ENCODE measurements at places on chromosomes 11 and 22.

GRCh38 chr22:35915477-35916013, 113.1 kb downstream of the RBFOX2 start:
- peak overlapping the region; percentile 22 for H3K4me3 ChIP-seq
- no peaks in the 10 kb centered on the region for H3K36me3 ChIP-seq
- DNase-seq, result no peak
- peak overlapping the region; percentile 66 for H3K27ac ChIP-seq
- peaks cover 3% of the 10 kb centered on the region for H3K4me1 ChIP-seq

DNA sequence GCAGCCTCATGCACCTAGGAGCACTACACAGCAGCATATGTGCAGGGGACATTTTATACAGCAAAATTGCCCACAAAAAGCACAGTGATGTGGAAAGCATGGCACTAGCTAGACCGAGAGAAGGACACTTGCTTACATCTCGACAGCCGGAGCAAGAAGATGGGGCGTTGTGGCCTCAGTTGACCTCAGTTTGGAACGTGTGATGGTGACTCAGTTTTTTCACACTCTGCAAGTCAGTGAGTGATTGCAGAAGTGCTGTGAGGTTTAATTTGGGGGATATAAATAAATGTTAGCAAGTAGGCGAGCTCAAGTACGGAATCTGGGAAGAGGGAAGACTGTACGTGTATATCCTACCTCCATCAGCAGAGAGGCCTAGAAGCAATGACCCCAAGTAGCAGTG, 23.3 kb downstream of the LRP5 start:
- no peak for DNase-seq
- H3K4me3 ChIP-seq, result no peak overlapping the region
- no peak overlapping the region for H3K27ac ChIP-seq
- H3K36me3 ChIP-seq, result no peaks in the 10 kb centered on the region

DNA sequence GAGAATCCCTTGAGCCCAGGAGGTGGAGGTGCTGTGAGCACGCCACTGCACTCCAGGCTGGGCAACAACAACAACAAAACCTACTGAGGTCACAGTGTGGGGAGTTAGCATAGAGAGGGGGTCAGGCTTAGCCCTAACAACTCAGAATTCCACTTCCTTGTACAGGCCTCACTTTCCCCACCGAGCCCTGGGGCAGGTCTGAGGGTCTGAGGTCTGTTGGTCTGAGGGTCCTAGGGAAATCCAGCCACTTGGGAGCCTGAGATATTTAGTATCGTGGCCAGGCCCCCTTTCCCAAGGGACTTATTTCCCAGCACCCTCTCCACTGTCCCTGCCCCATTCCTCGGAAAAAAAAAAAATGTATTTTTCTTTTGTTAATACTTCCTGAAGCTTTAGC, 34.8 kb upstream of the HORMAD2 start:
- H3K4me1 ChIP-seq, result peaks cover 6% of the 10 kb centered on the region
- H3K36me3 ChIP-seq, result no peaks in the 10 kb centered on the region
- no peaks in the 10 kb centered on the region for H3K27me3 ChIP-seq
- no peak overlapping the region for H3K27ac ChIP-seq
- no peak for DNase-seq

DNA sequence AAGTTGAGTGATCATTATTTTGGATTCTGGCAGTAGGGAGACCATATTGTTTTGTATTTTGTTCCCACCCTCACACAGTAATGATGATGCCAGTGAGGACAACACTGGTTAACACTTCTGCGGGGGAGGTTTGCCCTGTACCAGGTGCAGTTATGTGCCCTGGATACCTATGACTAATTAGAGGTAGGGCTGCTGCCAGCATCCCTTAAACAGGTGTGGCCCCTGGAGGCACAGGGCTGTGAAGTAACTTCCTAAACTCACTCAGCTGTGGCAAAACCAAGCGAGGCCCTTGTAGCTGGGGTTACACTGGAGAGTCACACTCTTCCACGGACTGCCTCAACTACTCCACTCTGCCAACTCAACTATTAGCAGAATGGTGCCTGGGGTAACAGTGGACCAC, 64.5 kb downstream of the MCM5 start:
- peaks cover 7% of the 10 kb centered on the region for H3K4me1 ChIP-seq
- no peak for DNase-seq
- H3K27ac ChIP-seq, result no peak overlapping the region
- H3K4me3 ChIP-seq, result no peak overlapping the region
- H3K27me3 ChIP-seq, result no peaks in the 10 kb centered on the region

GRCh38 chr11:102390667-102391465, 43.9 kb downstream of the BIRC2 start:
- no peak overlapping the region for H3K27ac ChIP-seq
- no peaks in the 10 kb centered on the region for H3K36me3 ChIP-seq
- peak; percentile 72 for DNase-seq
- no peak overlapping the region for H3K4me3 ChIP-seq

GRCh38 chr11:36425561-36426081, 84.5 kb downstream of the TRAF6 start:
- no peak overlapping the region for H3K27ac ChIP-seq
- H3K36me3 ChIP-seq, result no peaks in the 10 kb centered on the region
- no peak for DNase-seq
- no peaks in the 10 kb centered on the region for H3K4me1 ChIP-seq
- no peak overlapping the region for H3K4me3 ChIP-seq
- no peaks in the 10 kb centered on the region for H3K27me3 ChIP-seq

Data from colonic mucosa (tissue), 4 donors.